ENCODE measurements at places on chromosomes 7 and 10.

- DNase-seq = no peak
Measured at GRCh38 chr7:127239814-127240213, 12.9 kb downstream of the GRM8 start.

DNA sequence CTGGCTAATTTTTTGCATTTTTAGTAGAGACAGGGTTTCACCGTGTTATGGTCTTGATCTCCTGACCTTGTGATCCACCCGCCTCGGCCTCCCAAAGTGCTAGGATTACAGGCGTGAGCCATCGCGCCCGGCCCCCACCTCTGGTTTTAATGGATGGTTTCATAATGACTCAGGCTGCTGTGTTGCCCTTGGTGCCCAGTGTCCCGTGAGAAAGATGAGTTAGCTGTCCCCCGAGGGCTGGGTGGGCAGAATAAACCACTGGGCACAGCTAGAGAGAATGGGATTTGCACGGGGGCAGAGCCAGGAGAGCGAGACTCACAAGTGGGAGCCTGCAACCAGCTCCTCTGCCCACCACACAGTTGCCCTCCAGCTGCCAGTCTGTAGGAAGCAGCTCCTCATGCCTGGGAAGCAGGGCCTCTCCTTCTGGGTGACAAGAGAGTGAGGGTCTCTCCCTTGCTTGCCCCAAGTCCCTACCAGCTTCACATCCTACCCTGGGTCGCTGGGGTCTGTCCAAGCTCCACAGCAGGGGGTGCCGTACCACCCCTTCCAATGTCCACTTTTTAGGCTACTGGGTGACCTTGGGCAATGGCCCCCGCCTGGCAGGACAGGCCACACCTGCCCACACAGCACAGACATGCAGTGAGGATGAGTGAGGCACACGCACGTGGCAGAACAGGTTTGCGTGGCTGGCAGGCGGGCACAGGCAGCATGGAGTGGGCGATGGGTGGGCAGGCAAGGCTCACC lies 16.1 kb upstream of the NDST2 start:
- no peak for DNase-seq

DNA sequence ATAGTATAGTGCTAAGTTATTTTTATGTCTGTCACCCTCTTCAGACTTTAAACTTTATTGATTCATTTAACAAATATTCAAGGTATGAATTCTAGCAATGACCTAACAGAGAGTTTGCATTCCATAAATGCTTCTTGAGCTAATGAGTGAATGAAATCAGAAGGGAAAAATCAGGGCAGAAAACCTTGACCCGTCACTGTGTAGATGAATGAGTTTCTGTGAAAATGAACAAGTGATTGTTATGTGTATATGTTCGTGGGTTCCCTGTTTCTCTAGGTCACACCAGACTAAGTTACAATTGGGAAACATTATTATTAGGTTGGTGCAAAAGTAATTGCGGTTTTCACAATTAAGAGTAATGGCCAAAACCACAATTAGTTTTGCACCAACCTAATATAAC lies 30.1 kb downstream of the APBB1IP start:
- no peak for DNase-seq

DNA sequence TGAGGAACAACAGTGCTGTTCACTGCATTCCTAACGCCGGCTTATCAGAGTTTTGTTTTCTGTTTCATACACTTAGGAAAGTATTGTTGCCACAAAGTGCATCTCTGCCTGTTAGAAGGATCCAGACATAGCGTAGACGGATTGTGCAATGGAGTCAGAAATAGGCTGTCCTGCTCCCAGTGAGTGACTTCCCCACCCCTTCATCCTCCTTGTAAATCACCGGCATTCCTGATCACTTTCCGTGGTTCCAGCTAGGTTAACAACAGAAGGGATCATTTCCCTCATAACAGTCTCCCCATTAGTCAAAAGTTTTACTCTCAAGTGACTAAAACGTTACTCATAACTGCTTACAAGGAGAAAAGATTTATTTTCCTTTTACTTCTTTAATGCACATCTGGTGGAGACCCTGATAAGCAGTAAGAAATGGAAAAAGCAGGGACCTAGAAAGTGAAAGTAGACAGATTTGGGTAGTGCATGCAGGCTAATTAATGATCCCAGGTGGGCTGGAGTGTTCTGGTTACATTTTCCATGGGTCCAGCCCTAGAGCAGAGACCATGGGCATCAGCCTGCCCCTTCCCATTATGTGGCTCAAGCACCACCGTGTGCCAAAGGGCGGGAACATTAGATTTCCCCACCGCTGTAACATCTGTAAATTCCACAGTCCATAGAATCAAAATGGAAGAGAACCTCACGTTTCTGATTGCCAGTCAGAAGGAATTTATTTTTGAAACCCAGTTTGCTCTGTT lies 395.1 kb upstream of the GALNT17 start:
- DNase-seq = no peak

GRCh38 chr7:36904101-36904500 lies 179.8 kb upstream of the AOAH start:
- DNase-seq = no peak

DNA sequence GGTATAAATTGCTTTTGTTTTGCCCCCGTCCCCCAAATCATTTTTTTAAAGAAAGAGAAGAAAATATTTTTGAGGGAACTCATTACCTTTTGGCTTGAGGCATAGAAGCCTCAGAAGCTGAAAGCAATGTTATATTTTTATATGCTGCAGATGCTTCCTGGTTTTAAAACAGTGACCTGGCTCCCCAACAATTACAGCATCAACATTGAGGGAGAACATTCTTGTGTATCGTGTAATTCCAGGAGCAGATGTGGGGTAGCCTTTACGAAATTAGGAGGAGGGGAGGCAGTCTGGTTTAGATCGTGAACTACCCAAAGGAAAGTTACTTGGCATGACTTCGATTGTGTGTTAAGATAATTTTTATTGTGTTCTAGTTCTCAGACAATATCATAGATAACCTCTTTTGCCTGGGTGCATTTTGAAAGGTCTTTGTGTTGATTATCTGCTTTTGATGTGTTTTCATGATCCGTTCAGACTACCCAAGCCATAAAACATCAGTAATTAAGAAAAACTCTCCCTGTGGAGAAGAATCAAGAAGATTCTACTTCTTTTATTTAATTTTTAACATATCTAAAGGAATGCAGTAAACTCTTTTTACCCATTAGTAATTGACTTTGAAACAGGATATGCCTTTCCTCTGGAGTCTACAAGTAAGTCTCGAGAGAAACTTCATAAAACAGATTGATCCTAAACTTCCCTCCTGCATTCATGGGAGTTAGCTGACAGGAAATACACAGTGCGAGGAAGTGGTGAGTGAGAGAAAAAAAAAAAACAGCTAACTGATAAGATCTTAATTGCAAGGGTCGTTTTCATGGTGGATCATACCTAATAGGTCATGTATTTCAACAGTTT lies 141.4 kb downstream of the KIAA1217 start:
- no peak for DNase-seq

DNA sequence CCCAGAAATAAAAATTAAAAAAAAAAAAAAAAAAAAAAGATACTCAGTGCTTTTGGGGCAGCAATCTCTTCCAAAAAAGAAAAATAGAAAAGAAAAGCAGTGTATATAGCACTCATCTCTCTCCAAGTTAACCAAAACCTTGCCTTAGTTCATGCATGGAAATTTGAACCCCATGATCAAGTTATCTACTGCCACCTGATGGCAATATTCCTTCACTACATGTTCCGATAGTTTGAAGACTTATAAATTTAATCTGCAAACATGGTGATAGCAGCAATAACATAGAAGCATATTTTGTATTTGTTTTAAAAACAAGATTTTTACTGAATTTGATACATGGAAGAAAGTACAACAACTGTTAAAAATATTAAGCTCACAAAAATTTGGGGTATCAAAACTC lies 48.6 kb upstream of the SLIT1 start:
- no peak for DNase-seq

DNA sequence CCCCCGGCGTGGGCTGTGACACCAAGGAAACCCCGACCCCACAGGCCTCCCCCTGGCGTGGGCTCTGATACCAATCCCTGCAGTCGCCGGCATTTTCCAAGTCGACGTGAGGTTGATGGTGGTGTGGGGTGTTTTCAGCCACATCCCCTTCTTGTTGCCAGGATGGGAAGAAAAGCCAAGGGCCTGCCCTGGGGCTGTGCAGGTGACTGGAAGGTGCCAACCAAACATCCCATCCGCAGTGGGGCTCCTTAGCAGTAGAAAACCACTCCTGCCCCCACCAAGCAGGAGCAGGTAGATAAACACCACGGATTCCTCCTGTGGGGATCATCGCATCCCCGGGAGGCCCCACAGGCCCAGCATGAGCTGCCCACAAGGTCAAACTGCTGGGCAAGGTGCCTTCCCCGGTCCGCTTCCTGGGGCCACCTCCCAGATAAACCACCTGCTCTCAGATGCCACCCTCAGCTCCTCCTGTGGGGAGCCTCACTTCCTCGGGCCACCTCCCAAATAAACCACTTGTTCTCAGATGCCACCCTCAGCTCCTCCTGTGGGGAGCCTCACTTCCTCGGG lies 88.5 kb upstream of the DIP2C start:
- no peak for DNase-seq

DNA sequence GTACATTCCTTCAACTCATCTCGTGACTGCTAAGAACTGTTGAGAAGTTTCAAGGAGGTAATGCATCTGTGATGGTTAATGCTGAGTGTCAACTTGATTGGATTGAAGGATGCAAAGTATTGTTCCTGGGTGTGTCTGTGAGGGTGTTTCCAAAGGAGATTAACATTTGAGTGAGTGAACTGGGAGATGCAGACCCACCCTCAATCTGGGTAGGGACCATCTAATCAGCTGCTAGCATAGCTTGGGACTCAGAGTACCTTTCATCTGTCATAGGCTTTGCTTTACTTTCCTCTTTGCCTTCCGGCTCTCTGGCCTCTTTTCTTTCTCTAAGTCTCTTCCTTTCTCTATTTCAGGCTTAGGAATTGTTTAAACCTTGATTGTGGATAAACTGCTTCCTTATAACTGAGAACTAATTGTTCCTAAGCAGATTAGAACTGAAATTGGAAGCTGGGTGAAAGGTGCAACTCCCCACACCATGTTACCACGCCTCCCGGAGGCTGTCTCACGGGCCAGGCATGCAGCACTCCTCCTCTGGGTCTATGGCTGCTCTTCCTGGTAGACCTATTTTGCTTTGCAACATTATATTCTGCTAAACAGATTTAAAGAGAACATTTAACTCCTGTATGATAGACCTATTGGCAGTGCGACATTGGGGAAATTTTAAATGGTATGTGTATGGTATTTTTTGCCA lies 298.2 kb downstream of the CCSER2 start:
- no peak for DNase-seq

GRCh38 chr7:25234336-25234735 lies 6.0 kb upstream of the NPVF start:
- DNase-seq = no peak

DNA sequence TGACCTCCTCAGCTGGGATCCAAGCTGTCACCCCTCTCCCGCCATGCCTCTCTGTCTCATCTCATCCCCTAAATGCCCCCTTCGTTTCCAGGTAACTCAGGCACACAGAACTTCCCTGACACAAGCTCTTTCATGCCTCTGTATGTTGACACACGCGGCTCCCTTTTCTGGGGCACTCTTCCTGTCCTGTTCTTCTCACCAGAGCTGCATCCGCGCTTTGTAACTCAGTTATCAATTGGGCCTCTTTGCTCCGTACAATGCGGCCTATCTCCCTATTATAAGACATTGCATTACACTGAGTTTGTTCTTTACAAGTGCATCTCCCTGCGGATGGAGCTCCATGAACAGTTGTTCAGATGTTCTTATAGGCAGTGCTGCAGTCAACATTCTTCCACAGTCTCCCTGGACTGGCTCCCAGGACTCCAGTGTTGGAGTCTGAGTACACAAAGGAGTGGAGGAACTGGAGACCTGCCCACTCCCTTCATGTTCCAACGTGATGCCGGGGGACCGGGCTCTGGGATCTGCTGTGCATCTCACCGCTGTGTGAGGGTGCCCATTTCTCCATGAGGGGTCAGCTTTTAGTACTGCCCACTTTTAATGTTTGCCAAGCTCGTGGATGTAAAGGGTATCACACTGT lies 56.9 kb upstream of the TNS3 start:
- no peak for DNase-seq

- DNase-seq = no peak
Measured at GRCh38 chr7:117012696-117013095, 59.4 kb downstream of the ST7 start.

DNA sequence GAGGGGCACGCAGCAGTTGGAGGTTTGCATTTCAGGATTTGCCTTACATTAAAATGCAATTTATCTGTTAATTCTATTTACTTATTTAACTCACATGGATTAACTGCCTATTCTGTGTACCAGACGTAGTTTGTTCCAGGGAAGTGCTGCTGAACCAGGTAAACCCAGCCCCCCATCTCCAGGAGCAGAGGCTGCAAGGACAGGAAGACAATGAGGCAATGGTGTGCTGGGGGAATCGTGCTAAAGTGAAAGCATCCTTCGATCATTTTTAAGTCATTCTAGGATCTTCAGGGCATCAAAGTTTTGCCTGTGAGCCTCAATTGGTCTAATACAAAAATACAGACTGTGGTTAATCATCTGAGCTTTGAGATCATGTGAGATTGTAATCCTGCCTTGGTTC lies 166.4 kb downstream of the DNAJB6 start:
- DNase-seq = no peak

DNA sequence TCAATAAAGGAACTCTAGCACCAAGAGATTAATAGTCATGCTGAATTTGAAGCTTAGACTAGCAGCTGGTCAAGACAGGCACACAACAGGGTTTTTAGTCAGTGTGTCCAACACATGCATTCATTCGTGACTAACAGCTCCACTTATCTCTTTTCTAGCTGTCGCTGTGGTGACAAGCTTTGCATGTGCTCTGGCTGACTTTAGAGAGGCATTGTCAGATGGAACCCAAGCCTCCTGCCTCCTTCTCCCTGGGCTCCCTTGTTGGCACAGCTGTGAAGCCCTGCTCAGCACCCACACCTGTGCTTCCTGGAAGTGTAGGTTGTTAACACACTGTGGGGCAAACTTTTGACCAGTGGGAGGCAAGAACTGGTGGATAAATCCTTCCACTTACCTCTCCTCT lies 9.8 kb upstream of the AGK start:
- no peak for DNase-seq

DNA sequence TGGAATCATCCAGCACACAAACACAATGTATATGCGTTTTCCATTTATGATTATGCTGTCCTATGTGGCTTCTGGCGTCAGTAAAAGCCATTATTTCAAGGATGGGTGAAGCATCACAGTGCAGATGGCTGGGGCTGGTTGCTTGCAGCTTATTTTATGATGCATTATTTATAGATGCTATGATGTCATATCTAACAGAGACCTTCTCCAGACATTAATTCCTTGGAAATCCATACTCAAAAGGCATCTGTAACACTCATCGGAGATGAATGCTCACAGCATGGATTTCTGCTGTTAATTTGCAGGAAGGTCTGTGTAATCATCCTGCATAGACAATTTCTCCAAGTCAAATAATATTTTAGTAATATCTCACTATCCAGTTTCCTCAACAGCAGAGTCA lies 7.2 kb downstream of the RGS10 start:
- DNase-seq = no peak

DNA sequence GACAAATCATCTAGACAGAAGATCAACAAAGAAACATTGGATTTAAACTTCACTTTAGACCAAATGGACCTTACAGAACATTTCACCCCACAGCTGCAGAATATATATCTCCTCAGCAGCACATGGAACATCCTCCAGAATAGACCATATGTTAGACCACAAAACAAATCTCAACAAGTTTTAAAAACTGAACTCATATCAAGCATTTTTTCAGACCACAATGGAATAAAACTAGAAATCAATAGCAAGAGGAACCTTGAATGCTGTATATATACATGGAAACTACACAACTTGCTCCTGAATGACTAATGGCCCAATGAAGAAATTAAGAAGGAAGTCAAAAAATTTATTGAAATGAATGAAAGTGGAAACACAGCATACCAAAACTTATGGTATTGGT lies 157.7 kb downstream of the MTERF1 start:
- no peak for DNase-seq
